ENCODE measurements at places on chromosomes 7 and 10.

- no peak for DNase-seq
Measured at GRCh38 chr7:50914460-50914859, 131.8 kb upstream of the GRB10 start.

DNA sequence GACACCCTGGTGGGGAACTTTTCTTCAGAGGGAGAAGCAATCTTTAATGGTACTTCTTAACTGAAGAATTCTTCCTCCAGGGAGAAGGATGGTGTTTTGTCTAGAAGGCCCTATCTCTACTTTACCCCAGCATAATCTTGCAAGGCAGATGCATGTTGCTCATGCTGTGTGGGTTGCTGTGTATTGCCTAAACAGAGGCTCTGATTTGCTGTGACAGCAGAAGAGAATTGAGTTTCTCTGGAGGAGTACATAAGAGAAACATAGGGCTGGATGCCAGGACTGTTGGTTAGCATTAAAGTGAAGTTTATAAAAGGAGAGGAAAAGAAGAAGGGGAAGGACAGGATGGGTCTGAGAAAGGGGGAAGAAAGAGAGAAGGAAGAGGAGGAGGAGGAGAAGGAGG, 248.1 kb upstream of the HPS1 start:
- no peak for DNase-seq

DNA sequence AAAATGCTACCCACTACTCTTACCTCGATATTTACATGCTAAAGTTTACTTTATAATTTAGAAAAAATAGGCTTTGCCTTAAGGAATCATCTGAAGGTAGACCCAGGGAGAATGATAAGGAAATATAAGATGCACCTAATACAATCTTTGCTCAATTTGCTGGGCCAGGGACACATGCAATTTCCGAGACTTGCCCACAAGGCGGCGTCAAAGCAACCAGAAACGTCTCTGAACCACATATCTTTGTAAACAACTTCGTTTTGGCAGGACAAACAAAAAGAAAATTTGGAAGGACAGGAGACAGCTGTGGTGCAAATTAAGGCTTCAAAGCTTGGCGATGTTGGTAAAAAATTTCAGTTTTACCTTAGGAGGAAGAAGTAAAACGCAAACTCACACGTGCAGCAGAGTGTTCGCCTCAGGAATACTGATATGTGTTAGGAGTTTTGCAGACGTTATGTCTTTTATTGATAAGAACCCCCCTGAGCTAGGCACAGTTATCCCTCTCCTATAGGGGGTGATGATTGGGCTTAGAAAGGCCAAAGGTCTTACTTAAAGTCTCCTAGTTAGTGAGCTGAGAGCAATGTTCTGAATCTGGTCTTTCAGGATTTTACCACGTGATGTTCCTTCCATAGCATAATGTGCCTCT, 134.3 kb downstream of the PRKCQ start:
- DNase-seq: no peak

- DNase-seq: no peak
Measured at GRCh38 chr10:103576862-103577261, 83.4 kb downstream of the NEURL1 start.

GRCh38 chr10:102020938-102021337, 35.0 kb downstream of the ARMH3 start:
- no peak for DNase-seq

DNA sequence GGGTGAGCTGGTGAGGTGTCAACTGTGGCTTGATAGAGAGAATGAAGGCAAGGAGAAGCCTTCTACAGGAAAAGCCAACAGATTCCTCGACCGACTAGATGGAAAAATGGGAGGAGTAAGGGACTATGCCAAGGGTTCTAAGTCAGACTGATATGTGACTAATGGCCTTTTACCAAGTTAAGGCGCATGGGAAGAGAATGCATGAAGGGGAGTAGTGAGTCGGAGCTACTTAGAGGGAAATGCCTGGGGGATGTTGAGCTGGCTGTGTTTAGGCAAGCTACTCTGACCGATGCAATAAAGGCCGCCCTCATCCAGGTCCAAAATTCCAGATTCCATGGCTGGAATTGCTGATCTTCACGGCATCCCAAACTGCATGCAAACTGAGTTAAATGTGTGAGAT, 48.2 kb downstream of the APBB1IP start:
- DNase-seq: no peak

GRCh38 chr7:128389618-128390329, 20.0 kb downstream of the IMPDH1 start:
- DNase-seq: no peak

GRCh38 chr10:71525092-71525491, 128.4 kb downstream of the CDH23 start:
- DNase-seq: no peak

DNA sequence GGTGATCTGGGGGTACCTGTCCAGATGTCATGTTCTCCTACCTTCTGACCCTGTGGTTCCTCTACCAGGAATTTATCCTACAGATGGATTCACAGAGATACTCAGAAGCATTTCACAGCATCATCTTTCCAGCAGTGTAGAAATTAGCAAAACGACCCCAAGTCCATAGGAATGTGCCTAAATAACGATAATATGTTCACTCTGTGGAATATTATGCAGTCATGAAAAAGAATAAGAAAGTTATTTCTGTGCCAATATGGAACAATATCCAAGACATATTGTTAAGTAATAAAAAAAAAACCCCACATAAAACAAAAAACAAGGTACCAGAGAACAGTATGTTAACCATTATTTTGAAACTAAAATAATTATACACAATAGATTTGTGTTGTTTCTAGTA, 123.8 kb upstream of the SDK1 start:
- no peak for DNase-seq

DNA sequence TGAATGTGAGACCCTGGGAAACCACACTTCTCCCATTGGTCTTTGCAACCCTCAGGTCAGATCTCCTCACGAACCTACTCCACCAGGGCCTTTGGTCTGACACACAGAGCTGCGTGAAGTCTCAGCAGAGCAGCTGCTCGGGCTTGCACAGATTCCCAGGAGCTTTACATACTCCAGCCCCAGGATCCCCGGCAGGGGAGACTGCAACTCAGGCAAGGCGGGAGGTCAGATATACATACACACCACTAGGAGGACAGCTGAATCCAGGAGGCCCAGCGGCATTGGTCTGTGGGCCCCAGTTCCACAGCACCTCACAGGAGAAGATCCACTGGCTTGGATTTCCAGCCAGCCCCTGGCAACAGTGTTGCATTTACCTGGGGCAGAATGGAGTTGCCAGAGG, 239.2 kb downstream of the GPAM start:
- DNase-seq: no peak

- peak; percentile 45 for DNase-seq
Measured at GRCh38 chr10:106711313-106711906, 453.1 kb downstream of the SORCS1 start.

DNA sequence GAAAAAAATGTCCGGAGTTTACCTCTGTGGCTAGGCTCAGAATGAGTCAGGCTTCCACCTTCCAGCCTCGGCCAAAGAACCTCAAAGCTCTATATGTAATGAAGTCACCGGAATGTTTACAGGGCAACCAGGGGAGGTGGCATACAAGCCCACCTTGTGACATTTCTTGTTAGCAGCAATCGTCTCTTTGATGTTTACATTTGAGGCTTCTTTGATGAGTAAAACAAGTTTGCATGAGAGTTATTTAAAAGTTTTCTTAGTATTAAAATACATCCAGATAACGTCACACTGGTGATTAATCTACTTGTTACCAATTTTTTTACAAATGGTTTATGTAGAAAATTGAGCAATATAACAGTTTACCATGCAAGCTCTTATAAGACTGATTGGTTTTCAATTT, 133.1 kb upstream of the ADAM12 start:
- DNase-seq: no peak

DNA sequence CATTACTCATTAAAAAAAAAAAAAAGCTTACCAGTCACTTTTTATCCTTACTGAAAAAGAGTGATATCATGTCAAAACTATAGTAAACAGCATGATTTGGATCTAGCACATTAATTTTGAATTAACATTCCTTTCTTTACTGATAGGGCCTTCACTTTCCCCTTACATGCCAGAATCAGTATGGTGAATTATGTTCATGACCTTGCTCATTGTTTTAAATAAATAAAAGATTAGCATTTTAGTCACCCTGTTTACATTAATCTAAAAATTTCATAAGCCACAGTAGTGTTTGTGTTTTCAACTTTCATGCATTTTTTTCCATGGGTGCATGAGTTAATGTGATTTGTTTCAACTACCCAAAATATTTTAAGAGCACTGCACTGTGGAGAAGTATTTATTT, 160.8 kb downstream of the TFEC start:
- DNase-seq: no peak

- no peak for DNase-seq
Measured at GRCh38 chr7:25454020-25454419, 225.7 kb upstream of the NPVF start.

- DNase-seq: no peak
Measured at GRCh38 chr10:7534480-7534852, 123.6 kb upstream of the SFMBT2 start.

DNA sequence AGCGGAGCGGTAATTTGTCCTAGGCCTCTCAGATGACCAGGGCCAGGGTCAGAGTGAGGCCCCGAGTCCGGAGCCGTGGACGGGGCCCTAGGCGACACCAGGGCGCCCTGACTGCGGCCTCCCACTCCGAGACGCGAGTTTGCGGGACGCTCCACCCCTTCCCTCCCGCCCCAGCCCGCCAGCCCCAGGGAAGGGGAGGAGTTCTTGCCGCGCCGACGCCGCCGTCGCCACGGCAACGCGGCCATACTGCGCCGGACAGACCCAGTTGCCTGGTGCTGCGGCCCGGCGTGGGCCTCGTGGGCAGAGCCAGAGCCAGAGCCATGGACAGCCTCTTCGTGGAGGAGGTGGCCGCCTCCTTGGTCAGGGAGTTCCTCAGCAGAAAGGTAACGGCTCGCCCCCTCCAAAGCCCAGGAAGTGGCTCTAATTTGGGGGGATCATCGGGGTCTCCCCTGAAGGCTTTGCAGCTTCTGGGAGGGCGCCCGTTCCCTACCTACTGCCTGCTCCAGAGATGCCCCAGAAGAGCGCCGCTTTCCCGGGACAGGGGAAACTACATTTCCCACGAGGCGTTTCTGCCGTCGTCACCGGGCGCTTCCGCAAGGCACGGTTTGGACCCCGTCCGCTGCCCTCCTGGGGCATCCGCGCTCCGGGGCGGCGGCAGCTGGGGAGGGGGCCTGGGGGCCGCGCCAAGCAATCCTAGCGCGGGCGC, at the start of gene MINDY4:
Gene MINDY4, plus strand, starts transcription at position 244 of the 706 bp plus-strand sequence. Its CDS starts 77 bp downstream, at position 321.
- DNase-seq: peak; percentile 48

DNA sequence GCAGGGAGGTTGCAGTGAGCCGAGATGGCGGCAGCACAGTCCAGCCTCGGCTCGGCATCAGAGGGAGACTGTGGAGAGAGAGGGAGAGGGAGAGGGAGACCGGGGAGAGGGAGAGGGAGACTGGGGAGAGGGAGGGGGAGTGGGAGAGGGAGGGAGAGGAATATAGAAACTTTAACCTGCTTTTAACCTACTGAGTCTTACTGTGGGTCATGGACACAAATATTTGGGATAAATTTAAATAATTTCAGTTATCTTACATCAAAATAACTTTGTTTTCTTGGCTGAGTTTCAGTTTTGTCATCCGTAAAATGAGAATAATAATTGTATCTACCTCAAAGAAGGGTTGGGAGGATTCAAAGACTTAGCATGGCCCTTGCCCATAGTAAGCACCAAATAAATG, 319.8 kb downstream of the LRMDA start:
- no peak for DNase-seq

GRCh38 chr10:31030260-31030659, 1.4 kb downstream of the ZNF438 start:
- DNase-seq: no peak

DNA sequence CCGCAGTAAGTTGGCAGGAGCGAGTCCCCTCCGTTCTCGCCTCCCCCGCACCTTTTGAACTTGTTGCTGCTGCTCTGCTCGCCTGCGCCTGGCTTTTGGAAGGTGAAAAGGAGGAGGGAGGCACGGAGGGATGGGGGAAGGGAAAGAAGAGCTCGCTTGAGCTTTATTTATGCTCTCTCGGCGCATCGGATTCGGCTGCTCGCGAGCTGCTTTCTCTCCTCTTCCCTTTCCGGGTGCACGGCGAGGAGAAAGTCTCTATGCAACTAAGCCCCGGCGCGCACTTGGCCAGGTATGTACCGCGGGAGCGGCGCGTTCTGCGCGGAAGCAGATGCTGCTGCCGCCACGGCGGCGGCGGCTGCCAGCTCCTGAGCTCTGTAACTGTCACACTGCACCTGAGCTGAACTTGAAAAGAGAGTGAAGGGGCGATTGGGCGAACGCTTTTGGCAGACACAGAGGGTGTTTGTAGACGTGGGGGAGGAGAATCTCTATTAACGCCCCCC, 551 bp downstream of the KCND2 start:
- peak; percentile 52 for DNase-seq

GRCh38 chr7:41691286-41692190, 11.4 kb downstream of the INHBA start:
- DNase-seq: no peak

- no peak for DNase-seq
Measured at GRCh38 chr10:77264107-77264506, 373.5 kb downstream of the KCNMA1 start.

- DNase-seq: peak; percentile 45
Measured at GRCh38 chr10:89207801-89208551, 859 bp upstream of the CH25H start.

DNA sequence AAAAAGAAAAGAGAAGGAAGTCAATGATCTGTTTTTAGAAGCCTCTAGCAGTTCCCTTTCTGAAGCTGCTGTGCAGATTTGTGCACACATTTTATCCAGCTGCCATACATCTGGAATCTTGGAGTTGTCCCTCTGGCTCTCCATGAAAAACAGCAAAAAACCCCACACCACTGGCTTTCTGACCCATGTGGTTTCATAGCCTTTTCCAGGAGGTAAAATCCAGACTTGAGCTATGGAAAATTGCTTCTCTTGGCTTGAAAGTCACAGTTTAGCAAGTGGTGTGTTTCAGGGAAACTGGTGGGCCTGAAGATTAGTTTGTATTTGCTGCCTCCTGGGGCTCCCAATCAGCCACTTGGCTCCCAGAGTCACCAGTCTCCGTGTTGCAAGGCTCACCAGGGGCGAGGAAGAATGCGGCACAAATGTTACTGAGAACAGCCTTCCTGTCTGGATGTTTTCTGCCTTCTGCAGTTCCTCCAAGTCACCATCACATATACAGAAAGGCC, 50.1 kb upstream of the ADRB1 start:
- DNase-seq: no peak

Data from iPS DF 19.7 (cell line).